ENCODE measurements at places on chromosomes 6 and 20.

- no peak for DNase-seq
Observed at GRCh38 chr6:78810146-78810545, 57.2 kb upstream of the IRAK1BP1 start.

GRCh38 chr20:43022568-43022967, 167.1 kb downstream of the PTPRT start:
- DNase-seq = no peak

DNA sequence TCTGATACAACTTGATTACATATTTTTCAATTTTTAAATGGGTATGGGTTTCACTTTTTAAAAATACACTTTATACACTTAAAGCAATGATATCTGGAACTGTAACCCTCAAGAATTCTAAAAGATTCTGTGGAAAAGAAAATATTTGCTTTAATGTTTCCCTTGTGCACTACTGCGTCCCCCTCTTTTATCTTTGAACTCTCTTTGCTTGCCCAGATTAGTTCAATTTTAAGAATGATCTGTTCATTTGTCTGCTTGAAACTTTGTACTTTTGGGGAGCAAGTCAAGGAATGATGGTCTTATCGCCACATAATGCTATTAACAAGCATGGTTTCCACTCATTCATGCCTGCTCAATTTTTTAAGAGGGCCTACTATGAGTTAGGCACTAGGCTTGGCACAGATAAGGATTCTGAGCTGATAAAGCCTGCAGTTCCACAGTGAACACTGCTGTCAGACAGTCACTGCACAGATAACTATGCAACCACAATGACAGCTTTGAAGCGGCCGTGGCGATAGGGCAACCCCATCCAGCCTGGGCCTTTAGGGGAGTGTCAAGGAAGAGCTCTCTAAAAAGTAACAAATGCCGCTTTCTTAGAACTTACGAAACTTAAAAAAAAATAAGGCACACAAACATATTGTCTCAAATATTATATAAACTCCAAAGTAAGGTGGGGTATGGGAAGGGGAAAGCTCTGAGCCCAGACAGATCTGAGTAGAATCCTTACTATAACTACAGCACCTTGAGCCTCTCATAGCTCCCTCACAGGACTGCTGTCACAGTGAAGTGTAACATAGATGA, 29.7 kb downstream of the FYN start:
- no peak for DNase-seq

DNA sequence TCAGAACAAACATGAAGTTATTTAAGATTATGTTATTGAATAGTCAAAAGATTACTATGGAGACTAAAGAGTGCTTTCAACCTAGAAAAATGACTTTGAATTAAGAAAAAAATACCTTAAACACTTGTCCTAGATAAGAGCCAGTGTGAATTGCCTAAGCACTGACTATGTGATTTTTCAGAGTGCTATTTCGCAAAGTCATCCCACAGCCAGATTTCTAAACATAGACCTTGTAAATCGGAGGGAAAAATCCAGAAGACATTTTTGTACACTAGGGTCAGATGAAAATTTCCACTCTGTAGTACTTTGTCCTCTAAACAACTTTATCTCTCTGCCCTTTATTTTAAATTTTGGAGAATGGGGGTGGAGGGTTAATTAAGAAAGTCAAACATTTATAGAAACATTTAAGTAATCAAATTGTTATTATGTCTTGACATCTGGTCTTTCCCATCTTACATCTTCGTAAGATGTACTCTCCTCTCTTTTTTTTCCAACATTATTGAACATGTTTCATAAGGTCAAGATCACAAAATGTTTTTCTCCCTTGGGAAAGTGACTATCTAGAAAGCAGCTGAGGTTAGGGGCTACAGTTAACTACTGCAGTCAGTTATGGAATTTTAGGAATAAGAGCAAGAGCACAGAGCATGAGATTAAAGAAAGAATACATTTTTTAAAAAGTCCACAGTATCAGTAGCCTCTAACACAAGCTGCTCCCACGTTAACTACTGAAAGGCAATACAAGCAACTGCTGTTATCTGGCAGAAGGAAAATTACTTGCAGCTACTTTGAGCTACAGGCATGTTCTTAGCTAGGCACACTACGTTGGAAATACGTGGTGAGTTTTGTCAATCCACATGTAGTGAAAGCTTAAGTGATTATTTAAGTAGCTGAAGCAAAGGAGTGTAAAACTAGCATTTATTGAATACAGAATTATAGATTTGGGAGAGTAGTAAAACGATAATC, 648.5 kb downstream of the HTR1B start:
- no peak for DNase-seq

GRCh38 chr6:5990786-5991185, 15.9 kb downstream of the NRN1 start:
- DNase-seq = no peak

- no peak for DNase-seq
Observed at GRCh38 chr6:3421791-3422434, 34.9 kb downstream of the SLC22A23 start.

- no peak for DNase-seq
Observed at GRCh38 chr6:140178520-140178919, 804.1 kb upstream of the CITED2 start.

DNA sequence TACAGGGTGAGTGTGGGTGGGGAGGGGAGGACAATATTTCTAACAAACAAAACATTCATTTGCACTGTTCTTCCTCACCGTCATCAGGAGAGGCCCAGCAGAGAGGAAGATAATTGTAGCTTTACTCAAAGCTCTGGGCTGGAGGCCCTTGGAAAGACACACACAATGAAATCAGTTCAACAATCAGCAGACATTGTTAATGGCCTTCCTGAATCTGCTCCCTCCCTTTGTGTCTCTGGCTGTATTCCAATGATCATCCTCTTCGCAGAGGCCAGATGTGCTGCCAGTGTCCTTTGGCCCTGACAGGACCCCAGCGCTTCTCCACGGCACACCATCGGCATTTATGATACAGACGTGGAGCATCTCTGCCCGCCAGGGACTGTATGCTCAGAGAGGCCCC, 44.6 kb upstream of the LRFN2 start:
- no peak for DNase-seq

DNA sequence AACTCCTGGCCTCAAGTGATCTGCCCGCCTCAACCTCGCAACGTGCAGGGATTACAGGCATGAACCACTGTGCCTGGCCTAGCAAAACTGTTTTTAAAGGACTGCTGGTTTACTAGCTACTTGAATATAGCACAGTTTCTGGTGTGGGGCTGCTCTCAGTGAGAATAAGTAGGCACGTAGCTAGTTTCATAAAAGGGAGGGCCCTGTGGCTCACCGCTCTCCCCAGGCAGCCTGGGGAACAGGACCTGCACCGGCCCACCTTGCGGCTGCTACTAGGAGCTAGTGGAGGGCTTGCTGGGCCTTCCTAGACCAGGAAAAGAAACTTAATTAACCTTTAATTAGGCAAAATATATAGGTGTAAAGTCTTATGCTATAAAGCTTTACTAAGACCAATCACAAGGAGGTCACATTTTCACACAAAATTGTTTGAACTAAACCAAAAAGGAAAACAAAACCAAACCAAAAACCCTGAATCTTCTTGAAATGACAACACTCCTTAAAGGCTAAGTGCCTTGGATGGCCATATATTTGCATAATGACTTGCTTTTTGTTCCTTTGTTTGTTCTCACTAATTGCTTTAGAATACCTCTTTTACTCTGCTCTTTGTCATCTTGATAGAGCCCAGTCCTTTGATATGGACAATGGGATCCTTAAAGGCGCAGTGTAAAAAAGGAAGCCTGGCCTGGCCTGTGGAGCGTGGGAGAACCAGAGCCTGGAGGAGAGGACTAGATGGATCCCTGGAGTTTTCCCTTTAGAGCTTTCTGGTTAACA, 69.5 kb upstream of the SAMD5 start:
- DNase-seq = no peak

Data from ovary (tissue), 10 donors.